ENCODE measurements at places on chromosomes 6 and 20.

GRCh38 chr6:28523241-28523622, 2.4 kb upstream of the GPX5 start:
- DNase-seq = no peak

GRCh38 chr6:2596222-2596621, 154.5 kb downstream of the MYLK4 start:
- DNase-seq = no peak

- no peak for DNase-seq
These were observed 56.2 kb downstream of the BTBD9 start for GRCh38 chr6:38583523-38583922.

DNA sequence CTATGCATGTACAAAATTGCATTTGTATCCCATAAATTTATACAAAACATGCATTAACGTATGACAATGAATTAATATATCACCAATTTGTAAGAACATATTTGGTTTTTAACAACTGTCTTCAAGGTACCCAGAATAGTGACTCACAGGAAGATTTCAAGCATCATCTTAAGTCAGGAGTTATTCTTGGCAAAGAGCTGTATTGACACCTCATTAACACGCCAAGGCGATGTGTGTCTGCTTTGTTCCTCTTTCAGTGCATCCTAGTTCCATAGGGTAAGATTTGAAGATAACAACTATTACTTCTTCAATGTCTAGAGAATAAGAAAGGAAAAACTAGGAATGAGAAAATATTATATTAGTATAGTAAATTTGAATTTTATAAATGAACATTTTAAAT, 35.8 kb upstream of the TPD52L1 start:
- no peak for DNase-seq

- no peak for DNase-seq
These were observed 29.9 kb upstream of the FAM210B start for GRCh38 chr20:56328861-56329260.

GRCh38 chr20:33791959-33792597, 19.1 kb upstream of the CHMP4B start:
- DNase-seq = no peak

- no peak for DNase-seq
These were observed 6.9 kb downstream of the SNAP25 start for GRCh38 chr20:10225439-10226060.

GRCh38 chr6:150366118-150366778, 2.6 kb upstream of the IYD start:
- DNase-seq = no peak

DNA sequence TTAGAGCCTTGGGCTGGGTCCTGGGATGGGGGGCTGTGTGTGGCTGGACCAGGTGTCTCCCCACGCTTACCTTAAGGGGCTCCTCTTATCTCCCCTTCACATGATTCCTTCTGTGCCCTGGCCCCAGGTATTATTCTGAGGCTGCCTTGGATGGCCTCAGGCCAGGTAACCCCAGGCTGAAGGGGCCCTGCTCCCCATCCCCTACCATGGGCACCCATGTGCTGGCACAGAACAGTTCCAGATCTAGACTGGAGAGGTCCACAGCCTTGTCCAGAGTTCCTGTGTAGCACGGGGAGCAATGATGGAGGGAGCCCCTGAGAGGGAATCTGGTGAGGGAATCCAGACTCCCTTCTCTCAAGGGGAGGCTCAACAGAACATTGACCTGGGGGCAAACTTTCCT, 32.1 kb downstream of the MOCS1 start:
- no peak for DNase-seq

DNA sequence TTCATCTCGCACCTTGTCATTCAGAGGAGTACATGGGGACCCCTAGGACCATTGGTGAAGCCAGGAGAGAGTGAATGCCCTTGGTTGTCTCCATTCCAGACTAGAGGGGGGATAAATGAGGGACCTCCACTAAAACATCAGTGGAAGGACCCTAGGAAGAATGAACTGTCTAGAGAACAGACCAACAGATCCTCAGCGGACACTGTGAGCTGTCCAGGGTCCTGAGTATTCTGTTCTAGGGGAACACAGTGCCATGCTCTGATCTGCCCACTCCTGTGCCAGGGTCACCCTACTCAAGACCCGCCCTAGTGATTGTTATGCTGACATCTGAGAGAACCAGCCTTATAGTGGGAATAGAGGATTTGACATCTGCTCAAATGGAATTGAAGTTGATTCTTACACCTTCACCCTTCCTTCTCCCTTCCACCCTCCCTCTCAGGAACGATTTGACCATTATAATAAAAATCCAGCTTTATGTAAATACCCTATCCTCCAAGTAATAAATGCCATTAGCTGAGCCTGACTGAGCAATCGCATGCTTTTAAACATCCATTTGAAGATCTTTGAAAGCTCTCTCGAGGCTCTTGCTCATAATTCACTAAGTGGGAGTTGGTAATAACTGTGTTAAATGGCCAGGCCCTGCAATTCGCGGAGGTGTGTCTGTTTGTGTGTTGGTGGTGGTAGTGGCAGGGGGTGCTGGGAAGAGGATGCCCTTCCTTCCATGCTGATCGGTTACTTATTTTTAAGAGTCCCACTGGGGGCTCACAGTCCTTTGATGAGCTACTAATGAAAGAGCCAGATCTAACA, 43.6 kb upstream of the SLC32A1 start:
- DNase-seq = no peak

GRCh38 chr6:157650801-157651200, 172.2 kb upstream of the SNX9 start:
- DNase-seq = no peak

DNA sequence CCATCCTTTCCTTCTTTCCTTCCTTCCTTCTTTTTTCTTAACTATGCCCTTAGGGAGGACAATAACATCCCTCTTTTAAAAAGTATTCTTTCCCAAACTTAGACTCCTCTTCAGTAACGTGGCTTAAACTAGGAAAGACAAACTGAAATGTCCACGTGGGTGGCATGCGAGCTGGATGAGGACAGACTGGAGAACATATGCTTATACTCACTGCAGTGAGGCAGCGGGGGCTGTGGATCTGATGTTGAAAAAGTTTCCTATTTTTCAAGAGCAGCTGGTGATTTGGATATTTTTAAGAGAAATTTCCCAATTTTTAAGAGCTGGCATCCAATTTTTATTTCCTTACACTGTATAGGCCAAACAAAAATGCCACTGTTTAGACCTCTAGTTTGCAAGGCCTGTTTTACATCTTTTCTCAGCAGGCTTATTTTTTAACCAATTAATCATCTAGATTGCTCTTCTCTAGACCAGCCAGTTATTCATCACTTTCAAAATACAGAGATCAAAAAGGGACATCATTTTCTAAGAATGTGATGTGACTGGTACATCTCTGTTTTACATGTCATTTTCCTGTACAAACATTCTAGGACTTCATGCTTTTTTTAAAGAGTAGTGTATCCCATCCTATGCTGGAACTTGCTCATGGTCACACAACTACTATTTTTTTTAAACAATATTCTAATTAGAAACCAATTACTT, 226.5 kb downstream of the BTBD9 start:
- no peak for DNase-seq

- no peak for DNase-seq
These were observed 99.8 kb upstream of the B3GAT2 start for GRCh38 chr6:71056656-71057055.

- no peak for DNase-seq
These were observed 788 bp downstream of the TRIM40 start for GRCh38 chr6:30136570-30137286.

DNA sequence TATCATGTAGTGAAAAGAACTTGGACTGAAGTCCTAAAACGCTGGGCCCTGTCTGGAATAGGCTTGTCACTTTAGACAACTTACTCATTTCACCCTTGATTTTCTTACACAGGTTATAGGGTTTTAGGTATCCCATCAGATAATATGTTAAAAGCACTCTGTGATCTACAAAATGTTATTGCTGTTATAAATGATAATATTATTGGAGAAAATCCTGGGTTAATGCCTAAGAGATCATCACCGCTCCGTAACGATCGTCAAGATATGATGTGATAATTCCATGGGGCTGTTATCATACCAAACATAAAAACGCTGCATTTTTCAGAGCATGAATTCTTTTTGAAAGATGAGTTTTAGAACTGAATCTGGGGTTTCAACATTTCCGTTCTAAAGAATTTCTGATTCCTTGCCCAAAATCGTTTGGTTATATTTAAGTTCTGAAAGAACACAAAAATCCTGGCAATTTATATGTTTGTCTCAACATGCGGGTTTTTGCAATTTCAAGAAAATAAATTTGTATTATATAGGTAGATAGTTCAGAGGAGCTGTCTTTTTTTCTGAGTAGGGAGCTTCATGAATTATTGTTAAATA, 154.8 kb downstream of the FOXC1 start:
- DNase-seq = no peak

- DNase-seq = no peak
These were observed 451.6 kb downstream of the UTRN start for GRCh38 chr6:144736763-144737162.

DNA sequence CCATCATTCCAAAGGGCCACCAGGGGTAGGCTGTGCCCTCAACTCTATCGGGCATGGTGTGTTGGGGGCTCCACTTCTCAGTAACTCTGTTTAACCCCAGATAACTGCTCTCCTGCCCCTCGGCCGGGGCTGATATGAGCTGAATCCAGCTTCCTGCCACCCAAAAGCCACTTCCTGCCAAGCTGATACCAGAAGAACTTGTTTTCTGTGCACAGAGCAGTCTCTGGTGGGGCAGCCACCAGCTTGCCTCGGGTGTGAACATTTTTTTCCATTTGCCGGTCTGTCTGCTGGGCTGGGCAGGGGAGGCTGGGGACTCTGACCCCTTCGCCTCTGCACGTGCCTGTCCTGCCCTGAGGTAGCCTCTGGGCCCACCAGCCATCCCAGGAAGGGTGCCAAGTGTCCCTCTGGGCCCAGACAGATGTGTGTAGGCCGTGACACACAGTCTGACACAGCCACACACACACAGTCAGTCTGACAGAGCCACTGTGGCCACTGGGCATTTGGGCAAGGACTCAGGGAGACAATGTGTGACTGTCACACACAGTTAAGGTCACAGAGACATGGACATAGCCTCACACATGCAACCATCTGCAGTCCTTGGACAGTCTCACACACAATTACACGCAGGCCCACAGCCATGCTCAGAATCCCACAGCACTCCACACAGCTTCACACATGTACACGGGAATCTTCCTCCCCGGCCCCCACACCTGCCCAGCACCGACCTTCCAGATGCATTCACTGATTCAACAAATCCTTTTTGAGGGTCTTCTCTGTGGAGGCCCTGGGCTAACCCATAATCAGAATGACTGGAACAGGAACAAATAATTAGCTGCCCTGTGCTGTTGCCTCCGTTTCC, 45.1 kb downstream of the NOL4L start:
- no peak for DNase-seq

- no peak for DNase-seq
These were observed 57.4 kb upstream of the CCDC167 start for GRCh38 chr6:37556881-37557644.

DNA sequence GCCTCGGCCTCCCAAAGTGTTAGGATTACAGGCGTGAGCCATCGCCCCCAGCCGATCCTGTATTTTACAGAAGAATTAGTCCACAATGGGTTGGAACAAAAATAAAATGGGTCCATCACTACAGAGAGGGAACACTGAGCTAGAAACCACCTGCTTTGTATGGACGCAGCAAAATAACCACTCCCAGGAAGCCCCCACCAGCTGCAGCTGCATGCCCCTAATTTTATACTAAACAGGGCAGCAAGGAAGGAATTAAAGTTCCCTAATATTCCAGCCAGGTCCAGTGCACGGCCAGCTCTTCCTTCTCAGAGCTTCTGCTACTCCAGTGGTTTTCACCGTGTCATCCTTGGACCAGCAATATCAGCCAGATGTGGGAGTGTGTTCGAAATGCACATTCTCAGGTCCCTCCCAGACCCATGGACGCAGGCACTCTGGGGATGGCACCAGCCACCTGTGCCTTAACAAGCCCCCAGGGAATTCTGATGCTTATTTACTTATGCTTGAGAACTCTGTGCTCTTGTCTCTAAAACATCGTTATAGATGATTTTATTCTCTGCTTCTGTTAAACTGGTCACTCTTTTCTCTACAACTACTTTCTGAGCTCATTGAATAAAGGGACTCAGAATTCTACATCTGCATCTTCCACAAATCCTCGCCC, 189.5 kb upstream of the SLC24A3 start:
- no peak for DNase-seq

- DNase-seq = no peak
These were observed 410.5 kb downstream of the QKI start for GRCh38 chr6:163825033-163825432.

GRCh38 chr6:125798734-125799508, 8.2 kb downstream of the NCOA7 start:
- DNase-seq = no peak

- DNase-seq = no peak
These were observed 63.6 kb downstream of the SSR1 start for GRCh38 chr6:7249391-7249790.

GRCh38 chr6:69994251-69994650, 127.9 kb downstream of the COL19A1 start:
- no peak for DNase-seq

DNA sequence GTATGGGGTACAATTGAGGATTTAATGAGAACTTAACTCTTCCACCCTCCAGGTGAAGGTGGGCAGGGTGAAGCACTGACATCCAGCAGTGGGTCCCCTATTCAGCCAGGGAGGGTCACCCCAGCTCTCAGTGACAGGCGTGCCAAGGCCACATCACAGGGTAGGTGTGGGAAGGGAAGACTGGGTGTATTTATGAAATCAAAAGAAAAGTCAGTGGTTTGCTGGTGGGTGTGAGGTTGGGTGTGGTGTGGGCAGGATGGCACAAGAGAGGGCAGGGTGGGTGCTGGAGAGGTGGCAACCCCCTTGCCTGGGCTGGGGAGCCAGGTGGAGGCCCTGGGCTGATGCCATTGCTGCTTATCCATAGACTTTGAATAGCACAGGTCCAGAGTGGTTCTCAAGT, 16.6 kb downstream of the SYNDIG1 start:
- DNase-seq = no peak

DNA sequence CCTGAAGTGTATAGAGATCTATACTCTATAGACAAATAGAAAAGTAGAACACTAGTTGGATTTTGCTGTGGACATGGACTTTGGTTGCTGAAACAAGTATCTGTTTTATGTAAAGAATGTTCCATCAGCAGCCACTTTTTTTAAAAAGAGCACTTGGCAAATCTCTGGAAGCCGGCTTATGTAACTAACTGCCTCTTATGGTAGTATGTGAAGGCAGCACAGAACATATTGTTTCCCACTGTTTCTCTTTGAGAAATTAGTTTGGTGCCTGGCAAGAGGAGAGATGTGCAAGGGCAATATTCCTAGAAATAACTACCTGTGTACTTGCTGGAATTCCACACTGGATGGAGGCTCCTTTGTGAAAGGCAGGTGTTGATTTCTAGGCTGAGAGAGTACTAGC, 242.3 kb upstream of the PREP start:
- no peak for DNase-seq

All from heart left ventricle (tissue), 16 donors.